NCI-H1417 (cell line): ENCODE measurements at places on chromosomes 11 and 22.

GRCh38 chr11:61833471-61833870 lies 5.4 kb downstream of the FADS2 start:
- DNase-seq, result no peak

- DNase-seq, result no peak
These were observed 5.7 kb downstream of the CLTCL1 start for GRCh38 chr22:19285831-19286230.

DNA sequence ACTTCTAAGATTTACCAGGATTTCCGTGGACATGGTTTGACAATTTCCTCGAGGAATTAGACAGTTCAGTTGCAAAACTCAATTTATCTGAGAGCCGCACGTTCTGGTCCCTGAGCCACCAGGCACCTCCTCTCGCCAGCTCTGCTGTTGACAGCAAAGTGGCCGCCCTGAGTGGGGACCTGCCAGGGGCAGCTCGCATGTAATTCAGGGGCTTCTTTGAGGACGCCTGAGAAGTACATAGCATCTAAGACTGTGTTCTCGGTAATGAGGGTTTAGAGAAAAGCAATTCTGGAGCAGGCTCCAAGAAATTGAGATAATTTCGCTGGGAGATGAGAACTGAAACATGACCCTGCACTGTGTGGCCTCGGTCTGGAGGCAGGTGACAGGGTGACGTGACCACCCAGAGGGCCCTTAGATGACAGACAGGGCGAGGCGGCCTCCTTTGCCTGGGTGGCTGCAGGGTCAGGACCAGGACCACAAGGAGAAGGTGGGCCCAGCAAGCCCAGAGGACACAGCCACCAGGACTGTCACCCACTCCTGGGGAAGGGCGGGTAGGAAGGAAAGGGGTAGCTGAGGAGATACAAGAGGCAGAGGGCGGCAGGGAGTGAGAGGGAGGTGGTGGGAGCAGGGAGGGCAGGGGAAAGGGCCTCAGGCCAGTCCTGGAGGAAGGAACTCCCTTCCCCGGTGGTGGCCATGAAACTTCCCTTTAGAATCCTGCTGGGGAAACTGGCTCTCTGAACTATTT lies 55.0 kb downstream of the RTL6 start:
- no peak for DNase-seq

DNA sequence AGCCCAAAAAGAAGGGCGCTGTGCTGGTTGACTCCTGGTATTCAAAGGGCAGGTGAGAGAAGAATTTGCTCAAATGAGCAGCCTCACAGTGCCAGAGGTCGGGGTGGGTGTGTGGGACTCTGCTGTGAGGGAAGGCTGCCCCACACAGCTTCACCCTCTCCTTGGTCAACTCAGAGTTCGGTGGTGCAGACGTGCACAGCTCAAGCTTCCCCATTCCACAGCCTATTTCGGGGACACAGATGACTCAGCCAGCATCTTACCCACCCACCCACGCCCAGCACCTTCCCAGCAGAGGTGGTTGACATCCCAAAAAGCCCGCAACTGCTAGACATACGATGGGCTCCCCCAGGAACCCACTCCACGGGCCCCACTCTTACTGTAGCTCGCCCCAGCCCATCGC lies 46.5 kb upstream of the CCND1 start:
- DNase-seq, result no peak
